GM12878 (cell line): ENCODE measurements at places on chromosomes 16 and 17.

- DNase-seq, result no peak
These were observed at the start of gene SYNGR3 for GRCh38 chr16:1989209-1990100. Gene SYNGR3, plus strand, starts transcription at chr16:1989970. Its CDS starts 133 bp downstream, at chr16:1990103.

GRCh38 chr17:49602783-49603182 is 27.1 kb downstream of the NXPH3 start:
- DNase-seq, result no peak

DNA sequence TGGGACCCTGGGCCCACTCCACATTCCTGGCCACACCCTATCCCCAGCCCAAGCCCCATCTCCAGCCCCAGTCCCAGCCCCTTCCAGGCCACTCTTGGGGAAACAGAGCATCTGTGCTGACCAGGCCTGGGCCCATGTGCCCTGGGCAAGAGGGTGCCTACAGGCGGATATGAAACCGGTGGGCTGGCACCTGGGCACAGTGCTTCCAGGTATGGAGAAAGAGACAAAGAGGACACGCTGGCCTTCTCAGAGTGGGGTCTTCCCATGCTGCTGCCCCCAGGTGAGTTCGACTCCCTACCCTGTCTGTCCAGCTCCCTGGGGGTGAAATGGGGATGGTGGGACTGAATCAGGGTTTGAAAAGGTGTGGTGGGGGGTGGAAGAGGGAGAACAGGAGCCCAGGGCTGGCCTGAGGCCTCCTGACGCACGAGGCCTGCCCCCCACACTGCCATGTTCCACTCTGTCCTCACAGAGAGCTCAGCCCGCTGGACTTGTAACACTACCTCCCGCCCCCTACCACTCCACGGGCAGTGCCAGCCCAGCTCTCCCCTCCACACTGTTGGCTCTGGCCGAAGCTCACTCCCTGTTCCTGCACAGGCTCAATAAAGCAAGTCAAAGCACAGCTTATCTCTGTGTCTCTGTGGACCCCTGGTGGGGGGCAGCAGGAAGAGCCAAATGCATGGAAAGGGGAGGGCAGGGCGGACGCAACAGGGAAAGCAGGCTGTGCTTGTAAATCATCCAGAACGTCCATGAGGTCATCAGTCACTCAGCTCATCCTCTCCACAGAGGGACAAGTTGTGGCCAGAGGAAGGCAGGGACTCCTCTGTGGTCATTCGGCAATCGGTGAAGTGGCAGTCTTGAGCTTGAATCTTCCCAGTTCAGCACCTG is 71.1 kb upstream of the TMEM97 start:
- no peak for DNase-seq

DNA sequence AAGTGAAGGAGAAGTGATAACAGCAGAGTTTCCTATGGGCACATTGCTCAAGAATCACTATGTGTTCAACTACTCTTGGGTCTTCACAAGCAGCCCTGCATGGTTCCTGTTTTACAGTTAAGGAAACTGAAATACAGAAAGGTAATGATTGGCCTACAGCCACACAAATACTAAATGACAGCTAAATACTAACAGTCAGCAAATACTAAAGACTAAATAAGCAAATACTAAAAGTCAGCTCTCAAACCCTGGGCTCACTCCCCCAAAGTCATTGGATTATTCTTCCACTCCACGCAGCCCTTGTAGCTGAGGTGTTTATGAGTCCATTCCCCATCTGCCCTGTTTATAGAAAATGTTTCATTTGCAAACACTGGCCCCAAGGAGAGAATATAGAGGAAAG is 372.7 kb upstream of the CDH11 start:
- no peak for DNase-seq

DNA sequence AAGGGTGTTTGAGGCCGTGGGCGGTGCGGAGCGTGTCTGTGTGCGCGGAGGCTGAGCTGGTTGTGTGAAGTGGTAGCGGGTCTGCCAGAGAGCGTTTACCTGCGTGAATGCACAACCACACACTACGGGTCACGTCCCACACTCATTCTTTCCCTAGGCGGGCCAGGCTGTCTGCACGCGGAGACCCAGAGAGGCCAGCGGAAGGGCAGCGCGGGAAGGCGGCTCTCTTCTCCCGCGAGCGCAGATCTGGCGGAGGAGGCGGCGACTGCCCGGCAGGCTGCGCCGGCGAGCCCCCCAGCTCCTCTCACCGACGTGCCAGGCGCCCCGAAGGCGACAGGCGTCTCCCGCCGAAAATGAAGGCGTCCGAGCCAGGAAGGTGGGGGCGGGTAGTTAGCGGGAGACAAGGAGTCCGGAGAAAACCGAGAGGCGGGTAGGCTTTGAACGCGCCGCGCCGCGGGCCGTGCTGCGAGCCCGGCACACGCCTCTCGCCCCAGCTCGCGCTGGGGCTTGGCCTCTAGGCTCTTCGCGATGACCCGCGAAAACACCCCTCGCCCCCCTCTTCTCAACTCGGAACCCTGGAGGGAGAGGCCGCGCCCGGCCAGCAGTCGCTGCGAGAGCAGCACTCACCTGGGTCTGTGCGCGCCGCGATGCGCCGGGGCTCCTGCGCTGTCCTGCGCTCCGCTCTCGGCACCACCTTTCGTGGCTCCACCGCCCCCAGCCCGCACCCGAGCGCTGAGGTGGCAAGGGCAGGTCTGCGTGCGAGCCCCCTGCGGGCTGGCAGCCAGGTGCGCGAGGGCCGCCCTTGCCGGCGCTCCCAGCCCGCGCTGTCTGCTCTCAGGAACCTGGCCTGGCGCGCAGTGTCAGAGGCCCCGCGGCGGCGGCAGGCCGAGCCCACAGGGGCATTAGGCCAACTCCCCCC is 2.0 kb upstream of the FOXF1 start:
- no peak for DNase-seq

GRCh38 chr17:76239538-76240274 is 587 bp downstream of the RNF157 start:
- DNase-seq, result no peak

- no peak for DNase-seq
These were observed 12.6 kb downstream of the SAP30BP start for GRCh38 chr17:75679706-75680211.

DNA sequence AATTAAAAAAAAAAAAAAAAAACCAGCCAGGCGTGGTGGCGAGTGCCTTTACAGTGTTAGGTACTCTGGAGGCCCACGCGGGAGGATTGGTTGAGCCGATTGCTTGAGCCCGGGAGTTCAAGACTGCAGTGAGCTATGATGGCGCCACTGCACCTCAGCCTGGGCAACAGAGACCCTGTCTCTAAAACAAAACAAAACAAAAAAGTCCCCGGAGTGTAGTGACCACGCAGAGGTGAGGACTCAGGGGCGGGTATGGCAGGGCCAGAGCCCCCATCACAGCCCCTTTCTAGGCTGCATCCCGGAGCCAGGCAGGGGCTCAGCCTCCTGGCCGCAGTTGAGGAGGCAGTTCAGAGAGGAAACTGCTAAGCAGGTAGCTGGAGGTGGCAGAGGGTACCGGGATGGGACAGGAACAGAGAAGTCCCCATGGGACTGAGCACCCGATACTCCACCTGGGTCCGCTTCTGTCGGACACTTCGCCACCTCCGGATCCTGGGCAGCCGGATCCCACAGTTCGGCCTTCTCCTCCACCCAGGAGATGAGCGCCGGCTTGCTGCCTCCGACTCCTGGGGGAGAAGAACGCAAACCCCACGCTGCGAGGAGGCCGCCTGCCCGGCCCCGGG is 800 bp downstream of the ZNF747 start:
- no peak for DNase-seq

DNA sequence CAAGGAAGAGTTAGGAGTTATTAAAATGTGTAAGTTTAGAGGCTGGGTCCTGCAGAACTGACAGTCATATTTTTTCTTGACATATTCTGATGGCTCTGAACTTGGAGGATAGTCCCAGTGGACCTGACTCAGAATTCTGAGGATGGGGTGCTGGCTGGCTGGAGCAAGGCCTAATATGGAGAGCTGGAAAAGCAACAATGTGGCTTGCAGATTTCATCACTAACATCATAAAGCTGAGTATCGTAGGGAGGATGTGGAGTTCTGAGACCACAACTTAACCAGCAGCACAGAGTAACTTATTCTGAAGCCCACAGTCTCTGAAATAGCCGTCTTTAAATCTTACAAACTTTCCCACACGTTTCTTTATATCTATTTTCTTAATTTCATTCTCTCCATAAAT is 2.3 kb downstream of the KRTAP1-5 start:
- no peak for DNase-seq

DNA sequence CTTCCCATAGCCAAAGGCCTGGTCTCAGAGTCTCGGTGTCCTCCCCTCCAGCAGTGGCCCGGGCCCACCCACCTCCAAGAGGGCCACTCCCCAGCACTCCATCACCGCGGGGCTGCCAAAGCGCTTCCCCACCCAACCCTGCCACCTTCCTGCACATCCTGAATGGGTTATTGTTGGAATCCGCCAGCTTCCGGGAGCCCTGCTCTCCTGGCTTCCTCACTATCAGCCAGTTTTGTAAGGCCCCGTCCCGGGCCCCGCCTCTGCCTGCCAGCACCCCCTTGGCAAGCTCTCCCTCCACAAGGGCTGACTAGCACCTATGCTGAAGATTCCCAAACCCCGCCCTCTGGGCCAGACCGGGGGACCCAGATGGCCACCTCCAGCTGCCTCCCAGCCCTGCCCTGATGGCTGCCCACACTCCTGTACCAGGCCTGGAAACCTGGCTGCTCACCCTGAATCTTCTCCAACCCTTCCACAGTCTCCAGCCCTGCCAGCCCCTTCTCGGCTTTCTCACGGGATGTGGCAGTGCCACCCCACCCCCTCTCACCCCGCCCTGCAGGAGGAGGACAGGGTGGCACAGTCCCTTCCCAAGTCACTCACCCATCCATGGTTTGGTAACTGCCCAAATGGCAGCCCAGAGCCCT is 14.4 kb downstream of the MYBBP1A start:
- DNase-seq, result no peak

DNA sequence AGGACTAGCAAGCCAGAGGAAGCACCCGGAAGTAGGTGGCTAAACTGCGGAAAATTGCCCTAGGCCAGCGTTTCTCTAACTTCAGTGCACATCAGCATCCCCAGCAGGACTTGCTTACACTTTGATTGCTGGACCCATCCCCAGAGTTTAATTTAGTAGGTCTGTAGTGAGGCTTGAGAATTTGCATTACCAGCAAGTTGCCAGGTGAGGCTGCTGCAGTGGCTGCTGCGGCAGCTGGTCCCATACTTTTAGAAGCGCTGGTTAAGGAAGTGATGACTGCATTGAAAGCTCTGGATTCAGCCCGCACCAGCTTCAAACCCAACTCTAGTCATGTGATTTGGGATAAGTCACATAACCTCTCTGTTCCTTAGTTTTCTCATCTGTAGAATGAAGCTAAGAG is 4.2 kb downstream of the EEF2K start:
- DNase-seq, result no peak
